ENCODE measurements at places on chromosomes 7 and 10. TPM values are rescaled to one million over a fixed set of nuclear protein-coding genes. Genes with fewer than 3 reads are reported as not detected.

MLLT10 gene
- 55.7 TPM for total RNA-seq

OR6B1 gene
- not detected for total RNA-seq

EPO gene
- 0.22 TPM for total RNA-seq

GRM3 gene
- 1.4 TPM for total RNA-seq

PDZD7 gene
- total RNA-seq, result 0.29 TPM

- peaks cover 13% of the 10 kb centered on the region for H3K36me3 ChIP-seq
- no peak overlapping the region for H3K27ac ChIP-seq
- H3K27me3 ChIP-seq, result no peaks in the 10 kb centered on the region
- H3K4me1 ChIP-seq, result peaks cover 45% of the 10 kb centered on the region
- no peak overlapping the region for H3K4me3 ChIP-seq
Measured at GRCh38 chr10:84352251-84352842, 24.0 kb downstream of the CCSER2 start.

GRCh38 chr10:23376229-23376655, 31.6 kb upstream of the C10orf67 start:
- H3K4me1 ChIP-seq, result no peaks in the 10 kb centered on the region
- no peak for DNase-seq
- no peak overlapping the region for H3K27ac ChIP-seq
- H3K27me3 ChIP-seq, result no peaks in the 10 kb centered on the region
